ENCODE measurements at places on chromosomes 7 and 10.

DNA sequence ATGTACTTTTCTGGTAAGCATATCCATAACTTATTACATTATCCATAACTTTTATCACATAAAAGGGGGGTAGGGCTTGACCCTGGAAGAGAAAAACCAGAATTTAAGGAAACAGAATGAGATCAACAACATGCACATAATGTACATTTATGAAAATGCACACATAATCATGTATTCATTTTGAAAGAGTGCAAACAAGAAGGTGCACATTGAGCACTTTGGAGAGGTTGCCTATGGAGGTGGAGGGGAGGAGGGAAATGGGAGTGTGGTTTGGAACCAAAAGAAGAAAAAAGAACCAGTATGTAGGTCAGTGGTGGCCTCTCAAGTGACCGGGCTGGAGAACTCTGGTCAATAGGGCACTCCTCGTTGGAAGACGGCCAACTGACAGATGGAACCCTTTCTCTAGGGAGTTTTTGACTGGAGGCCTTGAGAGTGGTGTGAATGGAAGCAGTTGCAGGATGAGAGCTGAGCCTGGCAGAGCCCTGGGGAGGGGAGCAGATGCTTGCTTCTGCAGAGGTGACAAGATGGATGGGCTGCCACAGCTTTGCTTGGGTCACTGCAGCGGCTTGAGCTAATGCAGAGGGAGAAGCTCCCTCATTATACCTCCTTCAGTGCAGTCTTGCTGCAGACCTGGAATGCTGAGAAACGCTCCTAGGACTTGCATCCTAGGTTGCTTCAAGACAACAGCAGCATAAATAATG is 192.7 kb downstream of the SEC23IP start:
- DNase-seq = no peak

DNA sequence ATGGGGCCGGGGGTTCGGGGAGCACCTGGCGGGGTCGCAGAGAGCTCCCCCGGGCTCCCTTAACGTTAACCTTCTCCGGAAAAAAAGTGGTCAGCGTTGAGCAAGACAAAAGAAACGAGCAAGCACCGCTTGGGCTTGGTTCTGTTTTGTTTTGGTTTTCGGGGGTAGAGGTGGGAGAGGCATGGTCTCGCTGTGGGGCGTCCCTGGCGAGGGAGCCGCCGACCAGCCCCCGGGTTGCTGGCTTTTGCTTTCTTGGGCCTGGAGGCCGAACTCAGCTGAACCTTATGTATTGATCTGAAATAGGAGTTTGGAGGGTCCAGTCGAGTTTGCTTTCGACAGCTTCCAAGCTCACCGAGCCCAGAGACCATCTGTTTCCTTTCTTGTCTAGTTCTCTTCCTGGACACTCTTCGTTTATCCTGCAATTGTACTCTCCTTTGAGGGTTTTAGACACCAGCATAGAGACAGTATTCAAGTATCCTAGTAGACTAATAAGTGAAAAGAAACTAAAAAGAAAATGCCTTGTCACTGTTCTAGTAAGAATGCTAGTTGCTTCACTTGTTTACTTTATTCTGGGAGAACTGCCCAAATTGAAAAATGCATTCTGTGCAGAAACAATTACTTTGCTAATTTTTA is 980 bp downstream of the FHIP2A start:
- DNase-seq = no peak

GRCh38 chr7:135800560-135800959 is 51.9 kb upstream of the FAM180A start:
- DNase-seq = no peak

GRCh38 chr10:34102893-34103506 is 712.1 kb downstream of the PARD3 start:
- DNase-seq = no peak

DNA sequence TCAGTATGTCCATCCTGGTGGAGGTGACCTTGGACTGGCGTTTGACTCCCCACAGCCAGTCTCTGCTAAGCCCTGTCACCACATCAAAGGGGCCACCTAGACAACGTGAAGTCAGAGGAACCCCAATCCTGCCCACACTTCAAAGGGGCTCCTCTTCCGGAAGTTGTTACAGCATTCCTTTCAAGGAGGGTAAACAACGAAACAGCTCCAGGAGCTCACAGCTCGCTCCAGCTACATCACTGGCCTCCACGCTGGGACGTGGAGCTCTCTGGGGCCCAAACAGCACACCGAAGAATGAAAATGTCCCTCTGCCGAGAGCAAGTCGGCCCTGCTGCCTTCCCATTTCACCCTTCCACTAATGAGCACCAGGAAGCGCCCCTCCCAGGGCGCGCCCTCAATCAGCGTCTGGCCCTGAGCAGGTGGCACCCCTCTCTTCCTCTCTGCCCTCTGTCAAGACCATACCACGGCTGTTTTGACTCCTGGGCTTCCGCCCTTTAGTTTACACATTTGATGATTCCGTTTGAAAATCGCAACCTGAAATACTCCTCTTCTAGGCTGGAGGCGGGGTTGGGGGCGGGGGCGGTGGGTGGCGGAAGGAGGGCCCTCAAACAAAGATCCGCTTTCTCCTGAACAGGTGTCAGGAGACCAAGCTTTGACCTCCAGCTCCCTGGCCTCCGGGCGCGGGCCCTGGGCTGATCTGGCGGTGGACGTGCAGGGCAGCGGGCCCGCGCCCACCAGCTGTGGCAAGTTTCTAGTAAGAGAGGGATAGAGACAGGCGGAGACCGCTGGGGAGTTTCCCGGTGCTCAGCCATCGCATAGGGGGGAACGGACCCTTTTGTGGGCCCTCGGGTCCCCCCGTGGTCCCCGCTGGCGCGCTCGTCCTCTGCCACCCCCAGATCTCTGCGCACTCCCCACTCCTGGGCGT is 53.1 kb upstream of the KDM7A start:
- no peak for DNase-seq

DNA sequence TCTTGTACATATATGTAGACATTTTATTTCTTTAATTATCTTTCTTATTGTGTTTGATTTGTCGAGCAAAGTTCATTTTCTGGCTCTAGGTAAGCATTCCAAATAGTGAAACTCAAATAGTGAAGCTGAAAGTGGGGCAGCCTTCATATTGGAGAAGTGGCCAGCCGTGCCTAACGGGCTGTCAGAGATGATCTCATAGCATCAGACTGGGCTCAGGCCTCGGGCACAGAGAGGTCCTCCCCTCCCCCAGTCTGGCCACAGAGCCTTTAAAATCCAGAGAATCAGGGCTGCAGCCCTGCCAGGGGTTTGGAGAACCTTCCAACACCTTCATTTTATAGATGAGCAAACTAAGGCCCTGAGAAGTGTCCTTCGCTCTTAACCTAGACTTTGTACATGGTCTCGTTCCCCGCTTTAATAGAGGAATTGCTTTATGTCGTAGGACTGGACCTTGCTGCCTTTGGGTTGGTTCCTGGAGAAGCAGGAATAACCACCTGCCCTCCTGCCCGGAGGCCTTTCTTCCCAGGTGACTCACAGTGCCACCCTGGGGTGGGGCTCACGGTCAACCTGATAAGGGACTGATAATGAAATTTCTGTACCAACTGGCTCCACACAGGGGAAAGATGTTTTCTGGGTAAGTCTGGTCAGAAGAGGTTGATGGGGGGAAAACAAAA is 7.3 kb downstream of the TSPAN15 start:
- DNase-seq = no peak

DNA sequence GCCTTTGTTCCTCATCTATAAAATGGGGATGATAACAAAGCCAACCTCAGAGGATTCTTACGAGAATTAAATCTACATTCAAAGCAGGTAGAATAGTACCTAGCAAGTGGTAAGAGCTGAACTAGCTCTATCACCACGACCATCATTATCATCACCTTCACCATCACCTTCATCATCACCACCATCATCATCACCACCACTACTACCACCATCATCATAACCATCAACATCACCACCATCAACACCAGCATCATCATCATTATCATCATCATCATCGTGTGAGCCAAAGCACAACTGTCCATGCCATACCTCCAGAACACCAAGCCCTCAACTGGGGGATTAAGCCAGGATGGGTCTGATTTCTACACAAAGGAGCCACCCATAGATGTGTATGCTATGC is 206.8 kb downstream of the GRID1 start:
- DNase-seq = no peak

DNA sequence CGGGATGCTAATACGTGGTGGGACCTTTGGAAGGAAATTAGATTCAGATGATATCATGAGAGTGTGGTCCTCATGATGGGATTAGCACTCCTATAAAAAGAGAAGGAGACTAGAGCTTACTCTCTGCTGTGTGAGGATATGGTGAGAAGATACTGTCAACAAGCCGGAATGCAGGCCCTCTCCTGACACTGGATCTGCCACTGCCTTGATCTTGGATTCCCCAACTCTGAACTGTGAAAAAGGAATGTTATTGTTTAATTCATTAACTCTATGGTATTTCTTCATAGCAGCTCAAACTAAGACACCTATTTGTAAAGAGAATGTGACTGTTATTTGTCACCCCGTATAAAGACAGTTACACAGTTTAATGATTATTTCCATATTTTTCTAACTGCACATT is 1227.5 kb upstream of the C7orf33 start:
- no peak for DNase-seq

- DNase-seq = peak; percentile 59
Observed at GRCh38 chr10:116742367-116743265, at the start of gene HSPA12A. TSS of gene HSPA12A (minus strand) at chr10:116742566. CDS start at chr10:116742469, 97 bp downstream.

DNA sequence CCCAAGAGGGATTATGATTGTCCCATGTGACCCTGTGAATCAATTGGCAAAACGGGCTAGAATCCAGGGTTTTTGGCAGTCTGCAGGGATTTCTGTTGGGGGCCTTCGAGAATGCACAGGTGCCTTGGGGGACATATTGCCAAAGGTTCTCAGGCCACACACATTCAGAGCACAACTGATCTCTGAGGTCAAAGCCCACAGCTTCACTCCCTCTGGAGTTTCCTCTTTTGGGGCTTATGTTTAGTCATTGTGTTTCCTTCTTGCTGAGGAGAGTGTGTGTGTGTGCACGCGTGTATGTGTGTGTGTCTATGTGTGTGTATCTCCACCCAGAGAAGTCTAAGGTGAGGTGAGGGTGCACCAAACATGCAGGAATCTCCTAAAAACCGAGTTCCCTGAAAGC is 8.8 kb downstream of the PPIF start:
- no peak for DNase-seq

- no peak for DNase-seq
Observed at GRCh38 chr7:25356534-25357151, 128.4 kb upstream of the NPVF start.

DNA sequence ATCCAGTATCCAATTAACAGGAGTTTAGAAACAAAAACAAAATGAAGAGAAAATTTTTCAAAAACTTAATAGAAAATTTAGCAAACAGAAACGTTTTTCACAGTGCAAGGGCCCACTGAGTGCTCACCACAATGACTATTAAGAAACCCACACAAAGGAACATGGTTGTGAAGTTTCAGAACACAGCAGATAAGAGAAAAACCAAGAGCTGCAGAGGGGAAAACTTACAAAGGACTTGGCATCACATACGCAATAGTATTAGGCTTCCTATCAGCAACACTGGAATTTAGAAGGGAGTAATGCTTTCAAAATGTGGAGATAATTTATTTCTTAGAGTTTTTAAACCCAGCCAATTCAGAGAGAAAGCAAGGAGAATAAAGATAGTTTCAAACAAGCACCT is 1.7 kb upstream of the C7orf25 start:
- no peak for DNase-seq

GRCh38 chr7:41183741-41184140 is 519.1 kb downstream of the INHBA start:
- no peak for DNase-seq

DNA sequence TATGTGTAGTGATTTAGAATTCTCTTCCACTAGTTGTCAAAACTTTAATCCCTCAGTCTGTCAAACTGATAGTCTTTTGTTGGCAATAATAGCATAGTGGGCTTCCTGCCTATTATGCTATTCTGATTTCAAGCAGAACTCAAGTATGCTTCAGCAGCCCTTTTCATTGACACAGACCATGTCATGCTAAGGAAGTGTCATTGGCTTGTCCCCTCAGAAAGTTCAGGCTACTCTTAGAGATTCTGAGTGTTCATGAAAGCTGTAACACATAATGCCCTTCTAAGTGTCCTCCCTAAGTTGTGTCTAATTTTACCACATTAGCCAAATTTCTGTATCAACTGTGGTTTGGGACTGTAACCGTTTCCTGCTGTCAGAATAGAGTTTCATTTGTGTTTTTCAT is 198.7 kb downstream of the THSD7A start:
- no peak for DNase-seq

DNA sequence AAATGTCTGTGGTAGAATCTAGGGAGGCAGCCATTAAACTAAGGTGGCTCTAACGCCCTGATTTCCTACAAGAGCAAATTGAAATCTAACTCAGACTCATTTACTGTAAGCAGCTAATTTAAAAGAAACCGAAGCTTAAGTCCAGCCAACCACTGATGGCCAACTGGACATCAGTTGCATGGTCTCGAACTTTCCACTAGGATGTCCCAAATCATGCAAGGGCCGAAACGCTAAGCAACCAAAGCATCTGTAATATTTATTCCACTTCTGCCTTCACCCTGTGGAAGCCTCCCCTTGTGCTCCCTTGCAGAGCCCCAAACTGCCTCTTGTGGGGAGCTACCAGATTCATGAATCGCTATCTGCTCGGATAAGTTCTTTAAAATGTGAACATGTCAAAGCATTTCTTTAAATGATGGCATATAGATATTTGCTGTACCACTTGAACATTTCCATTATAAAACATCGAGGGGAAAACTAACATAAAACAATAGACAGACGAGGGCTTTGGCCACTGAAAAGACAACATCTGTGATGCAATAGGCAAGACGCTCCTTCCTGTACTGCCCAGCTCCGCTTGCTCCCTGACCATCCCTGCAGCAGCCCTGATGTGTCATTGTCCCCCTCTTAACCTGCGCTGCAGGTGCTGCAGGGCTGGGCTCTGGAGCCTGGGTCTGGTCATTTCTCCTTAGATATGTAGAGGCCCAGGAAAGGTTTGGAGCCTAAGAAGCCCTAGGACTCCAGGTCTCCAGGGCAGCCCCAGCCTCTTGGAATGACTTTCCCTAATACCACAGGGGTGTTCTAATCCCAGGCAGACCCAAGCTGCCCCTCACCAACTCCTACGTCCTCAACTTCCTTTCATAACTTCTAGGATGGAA is 2.9 kb upstream of the RBP3 start:
- DNase-seq = no peak

DNA sequence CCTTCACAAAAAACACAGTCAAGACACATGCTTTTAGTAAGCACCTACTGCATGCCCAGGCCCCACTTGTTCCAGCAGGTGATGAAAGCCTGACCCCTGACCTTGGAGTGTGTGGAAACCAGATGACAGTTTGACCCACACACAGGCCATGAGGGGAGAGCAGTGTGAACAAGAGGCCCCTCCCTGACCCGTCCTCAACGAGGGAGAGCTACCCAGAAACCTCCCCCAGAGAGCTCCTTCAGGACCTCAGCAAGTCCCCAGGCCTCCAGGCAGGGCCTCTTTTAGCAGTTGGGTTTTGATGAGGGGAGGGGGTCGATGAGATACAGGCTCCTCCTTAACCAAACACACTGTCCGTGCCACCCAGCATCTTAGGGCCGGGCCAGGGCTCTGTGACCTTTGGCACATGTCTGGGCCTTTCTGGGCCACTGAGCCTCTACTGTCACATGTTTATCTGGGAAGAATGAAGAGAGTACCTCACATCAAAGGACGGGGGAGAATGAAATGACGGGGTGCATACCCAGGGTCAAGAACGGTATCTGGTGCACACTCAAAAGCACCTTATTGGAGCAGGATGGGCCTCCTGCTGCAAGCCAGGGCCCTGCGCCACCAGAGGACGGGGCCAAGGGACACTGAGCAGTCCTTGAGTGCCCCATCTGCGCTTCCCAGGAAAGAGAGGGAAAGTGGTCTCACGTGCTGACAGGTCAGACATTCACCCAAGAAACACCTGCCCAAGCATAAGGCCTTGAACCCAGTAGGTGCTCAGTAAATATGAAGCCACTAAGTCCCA is 202.6 kb upstream of the ZMIZ1 start:
- no peak for DNase-seq

- no peak for DNase-seq
Observed at GRCh38 chr7:34544621-34545020, 113.4 kb upstream of the NPSR1 start.

Measured in NCI-H1930 (cell line).